Fibroblast of skin of right quadriceps (primary cell): ENCODE measurements at places on chromosomes 3 and 15.
A peak's percentile ranks its signal among the peaks of the same experiment; 100 is the strongest.

DNA sequence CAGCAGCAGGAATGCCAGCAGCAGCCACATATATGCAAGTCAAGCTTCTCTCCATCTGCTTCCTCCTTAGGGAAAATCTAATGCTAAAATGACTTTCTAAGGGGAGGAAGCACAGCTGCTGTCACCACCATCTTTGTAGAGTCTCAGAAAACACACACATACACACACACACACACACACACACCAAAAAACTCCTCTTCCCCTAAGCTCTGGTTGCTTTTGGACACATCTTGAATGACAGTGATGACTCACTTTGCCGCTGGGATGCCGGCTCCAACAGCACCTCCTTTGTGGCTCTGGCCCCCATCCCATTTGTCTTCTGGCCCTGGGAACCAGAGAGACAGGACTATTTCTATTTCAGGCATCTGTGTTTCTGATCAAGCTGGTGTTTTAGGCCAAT, 124.8 kb upstream of the GOLIM4 start:
- DNase-seq = no peak

DNA sequence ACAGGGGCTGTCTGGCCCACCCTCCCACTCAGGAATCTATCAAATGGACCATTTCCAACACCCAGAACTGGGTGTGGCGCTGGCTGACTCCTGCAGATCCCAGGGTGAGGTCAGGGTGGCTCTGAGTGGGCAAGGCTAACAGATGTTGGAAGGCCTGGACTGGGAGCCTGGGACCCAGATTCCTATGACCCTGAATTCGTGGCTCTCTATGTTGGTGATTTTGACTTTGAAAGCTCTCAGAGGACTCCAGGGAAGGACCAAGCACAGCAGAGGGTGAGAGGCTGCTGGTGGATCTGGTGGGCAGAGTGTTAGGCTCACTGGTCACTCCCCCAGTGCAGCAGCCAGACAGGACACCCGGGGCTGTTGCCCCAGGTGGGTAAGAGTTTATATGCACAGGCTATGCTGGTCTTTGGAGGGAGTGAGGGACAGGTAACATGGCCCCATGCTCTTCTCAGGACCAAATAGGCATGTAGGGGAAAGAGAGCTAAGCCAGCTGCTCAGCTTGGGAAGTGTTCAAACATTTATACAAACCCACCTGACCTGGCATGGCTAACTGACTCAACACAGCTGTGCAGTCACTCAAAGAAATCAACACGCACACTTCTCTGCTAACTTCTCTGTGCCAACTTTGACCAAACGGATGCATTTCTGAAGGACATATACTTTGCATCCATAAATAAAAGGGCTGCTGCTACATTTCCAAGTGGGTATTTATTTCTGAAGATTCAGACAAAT, 62.6 kb upstream of the RAB6B start:
- DNase-seq = no peak

DNA sequence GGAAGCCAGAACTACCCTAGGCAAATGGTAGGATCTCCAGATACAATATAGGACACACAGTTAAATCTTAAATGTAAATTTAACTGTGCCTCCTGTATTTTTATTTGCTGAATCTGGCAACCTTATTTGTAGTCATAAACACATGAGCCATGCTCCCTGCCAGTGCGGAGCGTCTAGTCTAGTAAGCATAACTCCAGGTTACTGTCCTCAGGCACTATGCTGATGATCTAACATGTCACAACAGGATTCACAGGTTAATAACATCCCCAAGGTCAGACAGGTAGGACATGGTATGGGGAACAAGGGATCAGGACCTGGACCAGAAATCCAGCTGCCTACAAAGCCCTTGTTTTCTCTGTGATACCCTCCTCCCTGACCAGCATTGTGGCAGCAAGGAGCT, 305.1 kb downstream of the CACNA2D3 start:
- DNase-seq = no peak

DNA sequence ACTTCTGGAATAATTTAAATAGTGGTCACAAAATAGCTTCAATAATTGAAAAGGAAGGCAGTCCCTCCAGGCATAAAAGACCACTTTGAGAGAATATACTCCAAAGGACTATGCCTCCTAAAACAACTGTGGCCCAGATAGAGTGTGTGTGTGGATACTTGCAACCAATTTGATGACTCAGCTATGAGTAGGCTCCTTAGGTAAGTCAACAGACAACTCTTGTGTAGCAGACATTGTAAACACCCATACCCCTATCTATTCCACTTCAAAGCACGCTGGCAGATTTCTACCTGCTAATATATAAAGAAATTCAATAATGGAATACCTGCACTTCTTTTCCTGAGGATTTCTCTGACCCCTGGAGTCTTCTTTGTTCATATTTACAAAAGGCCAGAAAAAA, 254.5 kb downstream of the NEK10 start:
- DNase-seq = no peak

DNA sequence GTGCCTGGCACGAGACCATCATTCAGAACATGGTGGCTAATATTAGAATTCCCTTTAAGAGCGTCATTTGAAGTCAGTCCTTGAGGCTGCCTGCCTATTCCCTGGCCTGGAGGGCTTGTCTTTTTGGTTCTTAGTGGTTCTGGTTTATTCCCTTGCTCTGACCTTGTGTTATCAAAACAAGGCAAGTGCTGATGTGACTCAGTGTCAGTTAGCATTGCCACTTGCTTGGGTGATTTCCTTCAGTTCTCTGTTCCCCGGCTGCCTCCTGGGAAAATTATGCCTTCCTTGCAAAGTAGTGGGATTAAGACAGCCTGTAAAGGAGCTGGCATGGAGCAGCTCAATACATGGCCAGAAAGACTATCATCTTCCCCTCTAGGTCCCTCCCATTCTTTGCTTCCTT, 64.6 kb downstream of the EDEM1 start:
- no peak for DNase-seq

DNA sequence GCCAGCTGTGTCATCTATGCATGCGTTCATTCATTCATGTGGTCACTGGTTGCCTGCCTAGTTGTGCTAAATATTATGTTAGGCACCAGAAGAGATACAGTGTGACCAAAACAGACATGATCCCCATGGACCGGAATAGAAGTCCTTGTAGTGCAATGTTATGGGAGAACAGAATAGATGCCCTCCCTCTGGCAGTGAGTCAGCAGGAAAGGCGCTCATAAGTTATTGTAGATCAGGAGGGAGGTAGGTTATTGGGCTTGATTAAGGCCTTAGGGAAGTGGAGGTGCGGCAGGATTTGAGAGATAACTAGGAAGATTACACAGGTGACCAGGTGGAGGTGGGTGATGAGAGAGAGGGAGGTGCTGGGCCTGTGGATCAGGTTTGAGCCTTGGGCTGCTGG, 5.2 kb downstream of the MCTP2 start:
- DNase-seq = no peak

GRCh38 chr15:78750566-78750965, 60.7 kb downstream of the ADAMTS7 start:
- DNase-seq = no peak

DNA sequence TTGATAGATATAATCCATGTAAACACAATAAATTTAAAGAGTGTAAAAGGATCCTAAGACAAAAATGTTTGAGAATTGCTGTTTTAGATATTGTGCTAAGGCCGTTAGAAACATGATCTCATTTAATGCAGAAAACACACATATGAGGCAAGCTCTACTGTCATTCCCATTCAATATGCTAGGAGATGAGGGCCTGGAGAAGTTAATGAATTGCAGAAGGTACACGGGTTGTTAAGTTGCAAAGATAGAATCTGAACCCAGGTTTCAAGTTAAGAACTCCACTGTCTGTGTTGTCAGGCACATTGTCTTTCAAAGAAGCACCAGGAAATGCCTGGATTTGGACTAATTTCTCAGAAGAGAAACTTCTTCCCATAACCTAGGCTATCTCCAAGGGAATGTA, 65.1 kb upstream of the SAMMSON start:
- DNase-seq = no peak

DNA sequence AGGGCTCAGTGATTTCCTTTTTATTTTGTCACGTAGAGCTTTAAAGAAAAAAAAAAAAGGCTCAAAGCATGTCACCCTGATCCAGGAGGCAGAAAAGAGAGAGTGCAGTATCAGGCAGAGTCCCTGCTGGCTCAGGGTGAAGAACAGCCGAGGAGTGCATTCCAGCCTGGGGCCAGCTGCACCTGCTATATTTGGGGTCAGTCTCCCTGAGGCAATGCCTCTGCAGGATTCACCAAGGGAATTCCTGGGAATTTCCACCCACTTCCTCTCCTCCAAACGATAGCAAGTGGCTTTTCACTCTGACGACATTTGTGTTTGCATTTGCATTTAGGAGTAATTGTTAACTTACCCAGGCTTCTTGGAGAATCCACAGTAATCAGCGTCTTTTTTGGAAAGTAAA, 202.9 kb upstream of the CTNNB1 start:
- no peak for DNase-seq

DNA sequence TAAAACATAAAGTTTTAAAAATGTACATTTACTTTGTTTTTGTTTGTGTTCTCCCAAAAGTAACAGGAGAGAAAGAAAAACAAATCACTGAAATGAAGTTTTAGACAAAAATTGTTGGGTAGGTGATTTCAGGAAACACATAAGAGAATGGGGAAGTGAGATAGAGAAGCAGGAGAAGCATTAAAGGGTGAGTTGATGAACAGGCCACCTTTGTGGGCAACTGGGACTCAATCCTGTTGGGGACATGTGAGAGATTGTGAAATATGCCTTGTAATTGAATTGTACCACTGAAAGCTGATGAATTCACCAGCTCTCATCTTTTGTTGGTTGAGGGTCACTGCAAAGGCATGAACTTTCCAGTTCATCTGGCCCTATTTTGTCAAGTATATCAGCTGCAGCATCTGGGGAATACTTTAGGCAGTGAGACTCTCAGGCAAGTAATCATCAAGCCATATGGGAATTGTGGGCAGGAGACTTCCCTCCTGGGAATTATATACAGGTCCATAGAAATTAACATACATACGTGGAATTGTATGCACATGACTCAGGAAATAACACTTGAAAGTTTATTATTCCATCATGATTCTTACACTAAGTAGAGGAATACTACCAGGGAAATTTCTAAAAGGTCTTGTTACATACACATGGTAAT, 181.0 kb downstream of the ZBBX start:
- DNase-seq = peak; percentile 78

DNA sequence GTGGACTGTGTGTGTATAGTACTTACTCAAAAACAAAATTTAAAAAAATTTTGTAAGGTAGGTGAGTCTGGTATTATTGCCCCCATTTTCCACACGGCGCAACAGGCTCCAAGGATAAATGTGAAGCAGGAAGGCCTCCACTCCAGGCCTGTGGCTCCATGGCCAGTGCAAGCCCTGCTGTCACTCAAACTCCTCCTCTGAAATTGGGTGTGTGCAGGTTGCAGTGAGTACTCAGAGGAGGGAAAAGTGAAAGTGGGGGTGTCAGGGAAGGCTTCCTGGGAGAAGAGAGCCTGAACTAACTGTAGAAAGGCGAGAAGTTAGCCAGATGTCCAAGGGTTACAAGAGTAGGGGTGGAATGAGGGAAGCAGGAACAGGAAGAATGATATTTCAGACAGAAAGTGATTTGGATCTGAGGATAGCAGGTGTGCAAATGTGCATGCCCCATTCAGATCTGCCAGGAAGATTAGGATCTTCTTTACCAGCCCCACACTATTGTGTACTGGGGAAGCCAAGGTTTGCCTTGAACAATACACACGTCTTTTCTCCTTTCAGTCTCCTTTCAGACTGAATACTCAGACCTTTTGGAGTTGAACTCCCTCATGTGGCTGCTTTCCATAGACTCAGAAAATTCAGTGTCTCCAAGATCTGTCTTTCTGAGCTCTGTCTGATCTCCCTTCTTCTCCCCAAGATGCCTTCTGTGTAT, 48.7 kb upstream of the RYK start:
- DNase-seq = peak; percentile 37

DNA sequence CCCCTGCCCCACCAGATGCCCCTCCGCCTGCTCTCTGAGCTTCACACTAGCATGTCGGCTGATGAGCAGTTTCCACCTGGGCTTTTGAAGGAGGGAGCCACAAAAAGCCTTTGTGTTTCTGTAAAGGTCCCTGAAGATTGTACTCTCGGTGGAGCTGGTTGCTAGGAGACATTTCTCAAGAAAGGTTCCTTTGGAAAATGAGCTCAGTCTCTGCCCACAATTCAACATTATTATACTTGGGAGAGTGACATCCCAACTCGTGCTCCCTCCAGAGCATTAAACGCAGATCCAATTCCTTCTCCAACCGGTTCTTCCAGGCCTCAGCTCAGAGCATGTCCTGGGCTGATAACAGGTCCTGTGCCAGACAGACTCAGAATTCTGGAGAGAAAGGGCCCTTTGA, 26.8 kb upstream of the FAM107A start:
- no peak for DNase-seq

DNA sequence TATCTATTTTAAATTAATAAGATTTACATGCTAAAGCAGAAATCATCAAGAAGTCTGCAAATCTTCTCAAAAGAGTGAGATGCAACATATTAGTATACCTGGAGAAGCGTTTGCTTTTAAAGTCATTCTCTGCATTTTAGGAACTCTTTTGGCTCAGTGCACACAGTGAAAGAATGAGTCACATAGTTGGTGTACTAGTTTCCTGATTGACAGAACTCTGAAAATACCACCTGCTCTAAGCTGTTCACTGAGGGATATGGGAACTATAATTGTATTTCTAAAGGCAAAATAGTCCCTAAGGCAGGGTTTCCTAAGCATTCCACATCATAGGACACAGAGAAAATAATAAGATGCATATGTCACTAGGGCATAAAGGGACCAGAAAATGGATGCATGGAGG, 838.5 kb downstream of the DIPK2A start:
- DNase-seq = no peak

DNA sequence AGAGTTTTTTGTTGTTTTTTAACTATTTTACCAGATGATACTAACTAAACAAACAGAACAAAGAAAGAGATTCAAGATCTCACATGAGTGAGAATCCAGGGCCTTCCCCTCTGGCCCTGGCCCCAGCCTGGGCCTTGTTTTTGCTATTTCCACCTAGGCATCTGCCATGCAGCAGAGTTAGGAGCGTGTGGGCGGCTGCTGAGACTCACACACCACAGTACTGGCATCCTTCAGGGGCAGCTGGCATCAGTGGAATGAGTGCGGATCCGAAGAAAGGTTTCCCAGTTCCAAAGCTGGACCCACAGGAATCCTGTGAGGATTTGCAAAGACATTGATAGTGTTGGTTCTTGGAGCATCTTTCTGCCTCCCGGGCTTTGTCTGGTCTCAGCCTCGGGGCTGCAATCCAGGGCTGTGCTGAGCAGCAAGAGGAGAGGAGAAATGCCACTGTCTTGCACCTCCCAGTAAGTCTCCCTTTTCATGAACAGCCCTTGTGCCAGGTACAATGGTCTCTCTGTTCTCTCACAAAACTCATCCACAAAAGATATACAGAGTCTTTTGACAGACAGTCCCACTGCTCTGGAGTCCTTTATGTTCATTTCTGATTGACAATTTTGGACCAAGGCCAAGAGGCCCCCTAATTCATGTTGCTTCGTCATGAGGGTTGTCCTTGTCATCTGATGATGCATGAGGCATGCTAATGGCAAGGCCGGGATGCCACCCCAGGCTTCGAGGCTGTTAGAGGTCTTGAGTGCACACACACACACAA, 46.6 kb downstream of the APH1B start:
- DNase-seq = no peak

DNA sequence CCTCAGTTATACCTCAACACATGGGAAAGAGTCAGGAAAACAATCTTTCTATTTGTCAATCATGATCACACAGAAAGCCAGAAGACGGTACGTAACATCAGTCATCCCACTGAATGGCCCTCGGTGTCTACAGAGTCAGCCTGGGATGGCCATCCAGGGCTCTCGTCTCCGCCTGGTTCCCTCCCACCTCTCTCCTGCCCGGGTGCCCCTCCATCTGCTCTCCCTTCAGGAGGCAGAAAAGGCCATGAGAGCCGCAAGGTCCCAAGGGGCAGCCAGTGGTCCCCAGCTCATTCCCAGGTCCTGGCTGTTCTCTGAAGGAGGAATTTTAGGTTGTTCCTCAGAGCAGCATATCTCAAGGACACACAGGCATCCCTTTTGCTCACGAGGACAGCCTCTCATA, 4.4 kb upstream of the LRRC15 start:
- DNase-seq = no peak
